ENCODE measurements at places on chromosomes 5 and 9.

DNA sequence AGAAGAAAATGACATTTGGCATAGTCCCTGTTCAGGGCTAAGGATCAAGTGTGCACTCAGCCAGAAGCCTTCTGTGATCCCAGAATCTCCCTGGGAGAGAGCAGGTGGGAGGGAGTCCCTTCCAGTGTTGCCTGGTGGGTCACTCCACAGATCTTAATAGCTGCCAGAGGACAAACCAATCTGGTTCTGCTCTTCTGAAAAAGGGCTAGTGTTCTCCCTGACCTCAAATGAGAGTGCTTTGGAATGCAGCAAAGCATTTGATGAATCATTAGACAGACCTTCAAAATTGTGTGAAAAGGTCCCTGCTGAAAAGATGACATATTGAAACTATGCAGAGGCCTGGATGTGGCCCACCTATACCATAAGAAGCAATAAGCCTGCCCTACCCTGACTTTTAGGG, 339.7 kb downstream of the TMEM232 start:
- no peak for ATAC-seq
- H3K4me3 ChIP-seq = no peak overlapping the region
- H3K27ac ChIP-seq = no peak overlapping the region
- no peaks in the 10 kb centered on the region for H3K4me1 ChIP-seq
- no peaks in the 10 kb centered on the region for H3K36me3 ChIP-seq
- H3K27me3 ChIP-seq = peaks cover 5% of the 10 kb centered on the region

DNA sequence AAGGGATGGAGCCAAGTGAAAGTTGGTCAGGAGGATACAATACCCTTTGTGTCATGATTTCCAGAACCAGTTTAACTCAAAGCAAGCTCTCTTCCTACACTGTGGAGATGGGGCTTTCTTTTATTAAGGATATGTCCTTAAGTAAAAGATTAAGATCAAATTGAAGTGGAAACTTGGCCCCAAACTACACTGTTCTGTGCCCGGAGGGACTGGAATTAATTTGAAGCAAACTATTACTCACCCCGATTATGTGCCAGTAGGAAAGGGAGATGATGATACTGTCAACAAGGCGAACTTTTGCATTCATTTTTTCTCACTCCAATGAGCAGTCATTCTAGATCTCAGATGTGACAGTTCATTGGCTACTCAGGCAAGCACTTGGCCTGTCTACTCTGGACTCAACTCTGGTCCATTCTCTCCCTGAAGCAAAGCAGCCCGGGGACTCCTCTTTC, 186.7 kb downstream of the NTRK2 start:
- H3K4me3 ChIP-seq = no peak overlapping the region
- peaks cover 10% of the 10 kb centered on the region for H3K27me3 ChIP-seq
- H3K27ac ChIP-seq = no peak overlapping the region
- ATAC-seq = no peak
- no peaks in the 10 kb centered on the region for H3K4me1 ChIP-seq

DNA sequence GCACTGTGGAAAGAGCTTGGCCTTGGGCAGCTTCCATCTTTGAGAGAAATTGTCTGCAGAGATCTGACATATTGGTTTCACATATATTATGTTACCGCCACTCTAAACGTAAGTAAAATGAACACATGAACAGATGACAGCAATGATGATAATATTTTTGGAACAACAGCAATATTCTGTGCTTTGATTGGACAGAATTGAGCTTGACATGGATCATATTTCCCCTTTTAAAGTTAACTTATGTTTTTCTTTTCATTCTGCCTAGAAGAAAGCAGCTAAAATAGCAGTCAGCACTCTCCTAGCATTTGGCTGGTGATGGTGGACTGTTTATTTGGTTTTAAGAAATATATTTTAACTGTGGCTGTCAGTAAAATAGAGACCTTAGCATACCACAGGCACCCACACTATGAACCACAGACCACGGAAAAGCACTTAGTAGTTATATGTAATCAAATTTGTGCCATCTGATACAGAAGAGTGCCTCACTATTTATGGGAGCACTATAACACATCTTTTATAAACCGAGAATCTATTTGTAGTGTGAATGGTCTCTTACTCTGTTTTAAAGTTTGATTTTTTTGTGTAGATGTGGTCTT, 1.8 kb upstream of the CFAP95 start:
- no peak overlapping the region for H3K27ac ChIP-seq
- H3K4me1 ChIP-seq = peaks cover 7% of the 10 kb centered on the region
- ATAC-seq = no peak
- no peak overlapping the region for H3K4me3 ChIP-seq
- H3K27me3 ChIP-seq = peaks cover 49% of the 10 kb centered on the region
- H3K36me3 ChIP-seq = no peaks in the 10 kb centered on the region

DNA sequence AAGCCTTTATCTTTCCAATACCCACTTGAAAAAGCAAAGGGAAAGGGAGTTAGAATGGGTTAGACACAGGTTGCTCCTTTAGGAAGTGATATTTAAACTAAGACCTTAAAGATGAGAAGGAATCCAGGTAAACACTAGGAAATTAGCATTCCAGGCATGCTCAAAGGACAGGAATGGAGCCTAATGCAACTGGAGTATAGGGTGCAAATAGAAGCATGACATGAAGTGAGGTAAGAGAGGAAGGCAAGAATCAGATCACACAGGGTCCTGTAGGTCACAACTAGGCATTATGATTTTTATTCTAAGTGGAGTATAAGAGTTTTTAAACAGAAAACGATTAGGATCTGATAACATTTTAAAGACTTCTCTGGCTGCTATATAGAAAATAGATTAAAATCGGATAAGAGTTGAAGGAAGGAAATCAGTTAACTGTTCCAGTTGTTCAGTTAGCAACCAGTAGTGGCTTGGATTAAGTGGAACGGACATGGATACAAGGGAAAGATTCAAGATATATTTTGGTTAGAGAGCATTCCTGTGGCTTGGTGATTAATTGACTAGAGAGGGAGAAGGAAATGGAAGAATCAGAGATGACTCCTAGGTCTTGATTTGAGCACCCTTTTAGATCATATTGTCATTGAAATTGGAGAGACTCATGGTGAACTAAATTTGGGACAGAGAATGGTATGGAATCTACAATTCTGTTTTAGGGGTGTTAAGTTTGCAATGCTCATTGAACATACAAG, 95.9 kb downstream of the FBXO4 start:
- H3K27me3 ChIP-seq = peaks cover 21% of the 10 kb centered on the region
- no peak overlapping the region for H3K27ac ChIP-seq
- no peak for ATAC-seq
- H3K4me1 ChIP-seq = no peaks in the 10 kb centered on the region

GRCh38 chr5:171309276-171310211, 496 bp downstream of the TLX3 start:
- H3K27ac ChIP-seq = no peak overlapping the region
- H3K36me3 ChIP-seq = peaks cover 7% of the 10 kb centered on the region
- no peak for ATAC-seq
- peaks cover 53% of the 10 kb centered on the region for H3K27me3 ChIP-seq
- peaks cover 15% of the 10 kb centered on the region for H3K4me1 ChIP-seq

GRCh38 chr9:127083138-127083980, 39.1 kb downstream of the ANGPTL2 start:
- no peaks in the 10 kb centered on the region for H3K27me3 ChIP-seq
- no peak for ATAC-seq
- H3K27ac ChIP-seq = no peak overlapping the region
- no peak overlapping the region for H3K4me3 ChIP-seq

GRCh38 chr9:88773627-88774244, 217.5 kb upstream of the S1PR3 start:
- H3K27me3 ChIP-seq = peaks cover 31% of the 10 kb centered on the region
- no peak for ATAC-seq
- no peak overlapping the region for H3K4me3 ChIP-seq
- no peaks in the 10 kb centered on the region for H3K36me3 ChIP-seq

DNA sequence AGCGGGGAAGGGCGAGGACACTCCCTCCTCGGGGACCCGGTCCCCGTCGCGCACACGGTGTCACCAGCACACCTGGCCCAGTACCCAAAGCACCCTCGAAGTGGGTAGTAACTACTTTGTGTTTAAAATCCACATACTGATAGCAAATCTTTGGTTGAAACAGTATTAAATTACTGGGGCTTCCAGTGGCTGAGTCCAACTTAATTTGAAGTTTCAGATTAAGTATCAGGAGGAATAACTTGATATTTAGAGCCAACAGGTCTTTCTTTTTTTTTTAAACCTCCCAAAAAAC, 615 bp downstream of the ATG10 start:
- H3K4me3 ChIP-seq = peak overlapping the region; percentile 91
- H3K27me3 ChIP-seq = no peaks in the 10 kb centered on the region
- peak overlapping the region; percentile 65 for H3K27ac ChIP-seq
- peak; percentile 63 for ATAC-seq

- no peak overlapping the region for H3K27ac ChIP-seq
- ATAC-seq = no peak
- H3K4me1 ChIP-seq = no peaks in the 10 kb centered on the region
- no peaks in the 10 kb centered on the region for H3K27me3 ChIP-seq
Measured at GRCh38 chr9:92617951-92618510, 51.9 kb downstream of the IPPK start.

Measured in activated T-helper 17 cell treated with anti-CD3 and anti-CD28 coated beads, Interleukin-2, amount 50 U/mL, for 72 hours (primary cell).